ENCODE measurements at places on chromosomes 4 and X.

- no peak for DNase-seq
These were observed 26.7 kb upstream of the C1QTNF7 start for GRCh38 chr4:15400981-15401671.

- DNase-seq = no peak
These were observed 99.1 kb upstream of the USP38 start for GRCh38 chr4:143085659-143086058.

DNA sequence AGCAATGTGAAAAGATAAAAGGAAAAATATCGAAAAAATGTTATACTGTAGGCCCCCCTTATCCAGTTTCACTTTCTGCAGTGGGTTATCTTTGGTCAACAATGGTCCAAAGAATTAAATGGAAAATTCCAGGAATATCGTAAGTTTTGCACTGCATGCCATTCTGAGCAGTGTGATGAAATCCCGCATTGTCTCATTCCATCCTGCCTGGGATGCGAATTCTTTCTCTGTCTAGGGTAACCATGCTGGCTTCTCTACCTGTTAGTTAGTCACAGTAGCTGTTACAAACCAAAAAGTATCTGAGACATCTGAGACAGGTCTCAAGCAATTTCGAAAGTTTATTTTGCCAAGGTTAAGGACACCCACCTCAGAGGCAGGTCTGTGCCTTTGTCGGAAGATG is 170.3 kb downstream of the COX18 start:
- DNase-seq = no peak

DNA sequence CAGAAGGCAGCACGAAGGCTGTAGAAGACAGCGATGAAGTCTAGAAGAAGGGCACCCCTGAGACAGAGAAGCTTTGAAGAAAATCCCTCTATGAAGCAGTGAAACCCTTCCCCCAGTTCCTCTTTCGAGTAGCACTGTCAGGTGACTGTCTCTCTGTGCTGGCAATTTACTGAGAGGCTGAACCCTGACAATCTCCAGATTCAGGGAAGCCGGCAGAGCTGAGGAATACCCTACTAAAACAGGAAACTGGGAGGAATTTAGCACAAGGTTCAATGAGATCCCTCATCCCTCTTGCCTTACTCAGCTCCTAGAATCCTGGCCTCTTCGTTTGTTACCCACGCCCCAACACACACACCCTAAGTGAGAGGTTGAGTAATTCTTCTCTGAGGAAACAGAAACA is 239.7 kb upstream of the NOCT start:
- no peak for DNase-seq

GRCh38 chr4:41258783-41259182 is 2.1 kb downstream of the UCHL1 start:
- DNase-seq = no peak

DNA sequence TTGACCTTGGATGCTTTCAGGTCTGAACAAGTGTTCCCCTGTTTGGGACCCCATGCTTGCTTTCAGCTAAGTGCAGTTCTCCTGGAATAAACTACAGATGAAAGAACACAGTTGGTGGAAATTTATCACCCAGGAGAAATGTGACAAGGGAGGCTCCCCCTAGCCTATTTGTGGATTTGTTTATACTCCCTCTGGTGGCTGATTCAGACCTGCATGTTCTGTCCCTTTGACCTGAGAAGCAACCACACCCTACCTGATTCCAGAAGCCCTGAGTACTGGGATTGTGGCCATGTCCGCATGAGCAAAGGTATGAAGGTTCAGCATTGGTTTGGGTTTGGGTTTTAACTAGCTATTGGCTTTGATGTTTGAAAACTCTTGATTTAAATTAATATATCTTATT is 440.9 kb downstream of the MID1IP1 start:
- DNase-seq = peak; percentile 10

GRCh38 chr4:99300934-99301333 is 10.1 kb upstream of the ADH1A start:
- no peak for DNase-seq

DNA sequence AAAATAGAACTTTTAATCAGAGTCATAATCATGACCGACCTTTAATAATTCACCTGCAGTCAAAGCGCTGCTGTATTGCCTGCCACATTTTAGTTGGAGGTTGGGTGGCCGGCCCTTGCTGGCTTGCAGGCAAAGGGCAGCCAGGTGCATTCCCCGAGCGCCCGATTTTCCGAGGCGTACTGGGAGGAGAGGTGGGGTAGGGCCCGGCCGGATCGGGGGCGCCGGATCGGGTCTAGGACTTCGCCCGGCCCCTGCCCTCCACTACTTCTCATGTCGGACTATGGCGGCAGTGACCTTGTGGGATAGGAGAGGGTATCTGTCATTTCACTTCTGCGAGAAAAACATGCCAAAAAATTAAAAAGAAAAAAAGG is 2.5 kb upstream of the RS1 start:
- DNase-seq = peak; percentile 36

DNA sequence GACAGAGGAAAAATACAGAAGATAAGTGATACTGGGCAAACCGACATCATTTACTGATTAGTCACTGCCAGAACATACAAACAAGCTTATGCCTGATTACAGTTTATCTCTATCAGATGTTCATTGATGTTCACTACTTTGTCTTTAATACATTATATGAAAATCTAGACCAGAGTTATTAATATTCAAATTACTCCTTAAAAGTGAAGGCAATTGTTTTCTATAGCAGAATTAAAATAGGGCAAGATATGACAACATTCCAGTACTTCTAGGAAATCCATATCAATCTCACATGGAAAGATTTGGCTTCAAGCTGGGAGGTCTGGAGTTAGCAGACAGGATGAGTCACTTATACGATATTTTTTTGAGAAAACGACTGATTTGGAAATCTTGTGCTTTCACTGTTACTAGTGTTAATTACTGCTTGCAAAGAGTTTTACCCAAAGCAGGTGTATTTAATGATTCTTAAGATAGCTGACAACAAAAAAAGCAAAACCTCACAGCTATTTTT is 31.8 kb downstream of the HPGD start:
- DNase-seq = no peak

DNA sequence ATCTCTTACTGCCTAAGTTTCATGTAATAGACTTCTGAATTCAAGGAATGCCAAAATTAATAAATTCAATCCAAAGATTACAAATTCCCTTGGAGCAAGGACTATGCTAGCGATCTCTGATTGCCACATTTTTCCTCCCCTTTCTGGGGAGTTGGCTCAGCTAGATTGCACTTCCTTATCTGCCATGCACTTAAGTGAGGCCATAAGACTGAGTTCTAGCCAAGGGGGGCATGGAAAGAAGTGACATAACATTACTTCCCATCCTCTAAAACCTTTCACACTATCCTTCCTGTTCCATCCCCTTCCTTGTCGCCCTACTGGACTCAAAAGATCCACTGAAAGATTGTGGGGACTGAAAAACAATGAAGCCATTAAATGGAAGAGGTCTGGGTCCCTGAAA is 53.8 kb upstream of the TXK start:
- DNase-seq = no peak

- DNase-seq = no peak
These were observed 11.5 kb upstream of the BMP3 start for GRCh38 chr4:81019006-81019405.

DNA sequence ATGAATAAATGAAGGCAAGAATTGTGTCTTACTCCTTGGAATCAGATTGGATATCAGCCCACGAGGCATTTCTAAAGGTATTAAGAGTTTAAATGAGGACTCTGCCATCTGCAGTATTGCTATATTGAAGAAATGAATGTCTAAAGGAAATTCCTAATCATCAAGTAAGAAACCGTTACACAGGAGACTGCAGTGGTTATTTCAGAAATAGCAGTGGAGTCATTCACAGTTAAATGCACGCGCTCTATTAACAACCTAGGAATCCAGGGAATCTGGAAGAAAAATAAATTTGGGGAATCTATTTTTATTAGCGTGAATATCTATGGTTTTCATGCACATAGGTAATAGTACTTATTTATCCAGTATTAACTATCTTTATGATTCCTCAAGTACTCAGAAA is 334.2 kb downstream of the TENM3 start:
- no peak for DNase-seq

DNA sequence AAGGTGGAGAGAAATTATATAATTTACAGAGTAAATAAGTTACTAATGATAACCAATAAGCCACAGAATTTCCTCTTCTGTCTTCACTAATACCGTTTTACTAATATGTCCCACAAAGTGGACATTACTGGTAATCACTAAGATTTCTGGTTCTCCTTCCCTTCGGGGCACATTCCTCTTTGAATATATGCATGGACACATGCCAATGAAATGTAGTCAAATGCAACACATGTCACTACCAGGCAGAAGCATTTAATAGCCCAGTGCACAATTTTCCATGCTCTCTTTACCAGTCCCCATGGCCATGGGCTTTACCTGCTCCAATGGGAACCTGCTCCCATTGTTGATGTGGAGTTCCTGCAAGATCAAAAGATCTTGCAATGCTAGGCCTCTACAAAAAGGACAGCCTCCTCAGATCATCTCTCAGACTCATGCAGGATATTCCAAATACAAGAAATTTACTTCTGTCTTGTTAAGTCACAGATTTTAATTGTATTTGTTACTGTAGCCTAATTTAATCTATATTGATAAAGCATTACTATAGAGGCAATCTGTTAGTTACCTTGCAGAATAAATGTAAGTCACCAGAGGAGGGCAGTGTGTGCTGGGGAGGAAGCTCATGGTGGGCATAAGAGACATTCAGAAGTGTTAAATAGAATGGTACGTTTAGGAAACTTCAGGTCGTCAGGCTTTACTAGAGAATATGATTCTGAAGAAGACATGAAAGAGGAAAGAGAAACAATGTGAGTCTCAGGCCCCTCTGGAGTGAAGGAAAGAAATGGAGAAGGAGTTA is 37.1 kb upstream of the INPP4B start:
- DNase-seq = no peak

DNA sequence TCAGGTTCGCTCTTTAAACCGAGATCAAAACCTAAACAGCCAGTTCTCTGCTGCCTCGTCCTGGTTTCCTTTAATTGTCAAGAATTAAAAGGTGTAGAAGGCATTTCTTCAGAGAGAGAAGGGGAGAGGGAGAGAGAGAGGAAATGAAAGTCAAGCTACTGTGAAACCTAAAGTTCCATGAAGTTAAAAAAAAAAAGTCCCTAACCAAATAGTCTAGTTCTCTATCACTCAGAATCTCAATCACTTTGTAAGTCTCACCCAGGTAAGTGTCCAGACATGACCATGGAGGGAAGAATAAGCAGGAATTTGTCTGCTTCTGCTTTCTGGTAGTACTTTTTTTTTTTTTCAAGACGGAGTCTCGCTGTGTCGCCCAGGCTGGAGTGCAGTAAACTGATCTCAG is 18.8 kb upstream of the SMIM14 start:
- DNase-seq = peak; percentile 58

DNA sequence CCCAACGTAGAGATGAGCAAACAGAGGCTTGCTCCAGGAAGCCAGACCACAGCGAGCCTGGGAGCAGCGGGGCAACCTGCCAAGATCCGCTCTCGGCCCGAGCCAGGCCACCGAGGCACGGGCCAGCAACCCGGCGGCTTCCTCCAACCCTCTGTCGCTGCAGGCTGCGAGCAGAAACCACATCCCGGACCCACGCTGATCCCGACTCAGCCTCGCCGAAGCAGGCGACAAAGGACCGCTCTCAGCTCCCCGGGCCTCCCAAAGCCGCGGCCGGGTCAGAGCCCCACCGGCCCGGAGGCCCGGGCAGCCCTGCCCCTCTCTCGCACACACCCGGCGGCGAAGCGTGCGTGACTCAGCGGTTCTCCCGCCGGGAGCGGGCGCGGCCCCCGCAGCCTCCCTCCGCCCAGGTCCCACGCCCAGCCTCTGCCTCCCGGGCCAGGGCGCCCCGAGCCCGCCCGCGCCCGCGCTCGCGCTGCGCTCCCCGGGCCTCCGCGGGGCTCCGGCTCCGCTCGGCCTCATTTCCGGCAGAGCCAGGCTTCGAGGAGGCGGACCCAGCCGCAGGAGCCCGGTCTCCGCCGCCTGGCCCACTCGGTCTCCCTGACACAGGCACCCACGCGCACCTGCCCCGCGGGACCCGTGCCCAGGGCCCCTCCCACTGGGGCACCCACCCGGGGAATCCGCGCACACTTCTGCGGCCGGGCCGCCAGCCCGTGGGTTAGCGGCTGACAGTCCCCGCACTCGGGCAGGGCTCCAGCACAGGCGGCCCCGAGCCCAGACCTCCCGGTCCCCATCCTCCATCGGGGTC is 1.7 kb downstream of the PPP2R2C start:
- DNase-seq = peak; percentile 47

DNA sequence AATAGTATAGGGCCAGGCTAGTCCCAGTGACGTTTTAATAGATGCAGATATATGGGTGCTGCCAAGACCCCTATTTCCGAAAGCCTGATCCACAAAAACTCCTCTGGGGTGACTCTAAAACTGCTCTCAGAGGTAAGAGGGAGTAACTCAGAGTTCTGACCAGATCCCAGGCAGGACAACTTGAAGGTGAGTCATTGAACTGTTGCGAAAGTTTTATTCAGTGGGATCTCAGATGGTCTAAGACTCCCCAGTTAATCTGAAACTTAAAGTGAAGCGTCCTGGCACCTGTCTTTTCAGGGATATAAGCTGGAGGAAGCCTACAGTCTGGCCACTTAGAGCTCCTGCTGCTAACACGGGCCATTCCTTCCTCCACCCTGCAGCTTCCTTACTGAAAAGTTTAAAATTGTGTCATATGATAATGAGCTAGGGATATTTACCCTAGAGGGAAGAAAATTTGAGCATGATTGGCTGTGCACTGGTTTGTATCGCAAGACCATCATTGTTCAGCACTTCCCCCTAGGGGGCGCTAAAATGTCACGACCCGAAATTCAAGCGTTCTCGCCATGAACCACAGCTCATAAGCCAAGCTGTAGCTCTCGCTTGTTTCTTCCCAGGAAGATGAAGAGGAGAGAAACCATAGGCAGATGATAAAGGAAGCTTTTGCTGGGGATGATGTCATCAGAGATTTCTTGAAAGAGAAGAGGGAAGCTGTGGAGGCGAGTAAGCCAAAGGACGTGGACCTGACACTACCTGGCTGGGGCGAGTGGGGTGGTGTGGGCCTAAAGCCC is 19.5 kb downstream of the UTP14A start:
- DNase-seq = peak; percentile 58

- DNase-seq = no peak
These were observed 95.2 kb downstream of the ATG4A start for GRCh38 chrX:108186811-108187210.

DNA sequence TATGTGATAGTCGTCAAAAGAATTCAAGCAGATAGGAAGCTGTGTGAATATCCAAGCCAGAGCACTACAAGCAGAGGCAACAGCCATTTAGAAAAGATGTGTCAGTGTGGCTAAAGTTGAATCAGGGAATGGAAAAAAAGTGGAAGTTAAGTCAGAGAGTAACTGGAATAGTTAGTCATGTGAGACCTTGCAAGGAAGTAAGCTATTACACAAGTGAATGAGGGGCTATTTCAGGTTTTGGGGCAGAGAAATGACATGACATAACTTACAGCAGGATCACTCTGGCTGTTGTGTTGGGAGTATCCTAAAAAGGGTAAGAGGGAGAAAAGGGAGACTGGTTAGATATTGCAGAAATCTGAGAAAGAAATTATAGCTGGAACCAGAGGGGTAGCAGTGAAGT is 236.6 kb upstream of the PCDH18 start:
- DNase-seq = no peak

GRCh38 chrX:3215249-3215648 is 131.2 kb downstream of the MXRA5 start:
- no peak for DNase-seq

- DNase-seq = no peak
These were observed 63.6 kb downstream of the DCX start for GRCh38 chrX:111348429-111348828.

Measured in GM13977 (cell line).